Panc1 (cell line): ENCODE measurements at places on chromosomes 5 and 9. TPM values are rescaled to one million over a fixed set of nuclear protein-coding genes. Genes with fewer than 3 reads are reported as not detected.

- no peak for DNase-seq
These were observed 256.0 kb downstream of the DOCK8 start for GRCh38 chr9:470552-471194.

DNA sequence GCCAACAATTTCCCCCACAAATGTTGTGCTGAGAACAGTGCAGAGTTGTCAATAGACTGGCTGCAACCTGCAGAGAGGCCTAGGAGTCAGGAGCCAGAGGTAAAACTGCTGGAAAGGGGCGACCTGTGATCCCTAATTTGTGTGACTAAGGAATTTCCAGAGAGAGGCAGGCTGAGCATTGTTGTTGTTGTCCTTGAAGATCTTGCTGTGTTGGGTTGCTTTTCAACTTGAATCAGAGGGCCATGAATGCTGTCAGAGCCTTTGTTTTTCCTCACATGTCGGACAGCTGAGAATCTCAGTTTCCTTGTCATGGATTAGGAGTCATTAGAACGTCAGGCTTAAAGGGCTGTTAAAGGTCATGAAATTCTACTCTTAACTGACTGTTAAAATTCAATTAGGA lies 134.6 kb upstream of the ASTN2 start:
- DNase-seq: no peak

- no peak for DNase-seq
These were observed 44.6 kb upstream of the ALDH1A1 start for GRCh38 chr9:72997387-72997995.

- DNase-seq: no peak
These were observed 41.5 kb downstream of the UBE2R2 start for GRCh38 chr9:33858423-33858822.

DNA sequence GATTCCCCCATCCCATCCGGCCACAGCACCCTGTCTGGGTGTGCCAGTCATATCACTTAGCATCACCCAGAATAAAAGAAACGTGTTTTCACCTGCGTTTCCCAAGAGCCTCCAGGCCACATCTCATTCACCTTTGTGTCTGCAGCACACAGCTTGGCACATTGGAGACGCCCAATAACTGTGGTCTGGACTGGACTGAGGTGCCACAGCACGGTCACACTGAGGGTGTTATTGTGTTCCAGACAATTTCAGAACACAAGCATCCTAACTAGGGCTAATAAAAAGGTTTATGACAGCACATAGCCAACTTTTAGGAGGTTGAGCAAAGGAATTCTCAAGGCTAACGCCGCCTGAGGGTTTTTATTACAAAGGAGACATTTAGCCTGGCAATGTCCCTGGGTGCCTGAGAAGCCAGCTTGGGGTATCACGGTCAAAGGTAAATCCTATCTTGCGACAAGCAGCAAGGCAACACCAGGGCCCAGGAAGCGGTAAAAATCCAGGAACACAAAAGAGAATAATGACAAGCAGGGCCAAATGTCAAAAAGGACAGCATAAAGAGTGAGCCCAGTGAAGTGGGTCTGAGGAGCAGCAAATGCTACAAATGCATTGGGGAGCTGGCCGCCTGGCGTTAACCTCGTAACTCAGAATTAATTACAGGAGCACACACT lies 3.4 kb downstream of the EPB41L4B start:
- no peak for DNase-seq

GRCh38 chr5:79486116-79486515 lies 27.8 kb downstream of the HOMER1 start:
- no peak for DNase-seq

Gene AP3B1
- total RNA-seq: 55.4 TPM

GRCh38 chr9:95273369-95274022 lies 44.0 kb downstream of the FANCC start:
- no peak for DNase-seq

Gene CLIC3
- 6.2 TPM for total RNA-seq

Gene TDRD7
- 10.6 TPM for total RNA-seq

Gene F2RL1
- 65.9 TPM for total RNA-seq

Gene IFNA2
- total RNA-seq: not detected

- no peak for DNase-seq
These were observed 20.8 kb upstream of the LRRTM2 start for GRCh38 chr5:138895918-138896317.

- no peak for DNase-seq
These were observed 166.0 kb downstream of the ADAMTSL1 start for GRCh38 chr9:18639911-18640310.

GRCh38 chr9:134258332-134258731 lies 67.9 kb upstream of the RXRA start:
- DNase-seq: no peak

- DNase-seq: no peak
These were observed 179.3 kb downstream of the SLC12A2 start for GRCh38 chr5:128262911-128263310.

Gene KIF4B
- 0.10 TPM for total RNA-seq

DNA sequence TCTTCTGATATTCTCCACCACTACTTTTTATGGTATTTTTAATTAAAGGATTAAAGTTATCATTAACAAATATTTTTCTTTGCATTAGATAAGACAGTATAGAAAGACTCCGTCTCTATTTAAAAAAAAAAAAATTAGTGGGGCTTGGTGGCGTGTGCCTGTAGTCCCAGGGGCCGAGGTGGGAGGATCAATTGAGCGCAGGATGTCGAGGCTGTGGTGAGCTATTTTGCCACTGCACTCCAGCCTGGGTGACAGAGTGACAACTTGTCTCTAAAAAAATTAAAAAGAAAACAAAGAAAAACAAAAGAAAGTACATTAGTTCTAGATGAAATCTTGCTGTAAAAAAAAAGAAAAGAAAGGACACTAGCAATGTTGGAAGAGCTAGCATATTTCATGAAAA lies 97.4 kb upstream of the IL6ST start:
- no peak for DNase-seq

Gene FAT2
- total RNA-seq: not detected

GRCh38 chr5:14213813-14214585 lies 70.9 kb downstream of the TRIO start:
- no peak for DNase-seq

- DNase-seq: no peak
These were observed 687 bp upstream of the RPS23 start for GRCh38 chr5:82278711-82279370.

DNA sequence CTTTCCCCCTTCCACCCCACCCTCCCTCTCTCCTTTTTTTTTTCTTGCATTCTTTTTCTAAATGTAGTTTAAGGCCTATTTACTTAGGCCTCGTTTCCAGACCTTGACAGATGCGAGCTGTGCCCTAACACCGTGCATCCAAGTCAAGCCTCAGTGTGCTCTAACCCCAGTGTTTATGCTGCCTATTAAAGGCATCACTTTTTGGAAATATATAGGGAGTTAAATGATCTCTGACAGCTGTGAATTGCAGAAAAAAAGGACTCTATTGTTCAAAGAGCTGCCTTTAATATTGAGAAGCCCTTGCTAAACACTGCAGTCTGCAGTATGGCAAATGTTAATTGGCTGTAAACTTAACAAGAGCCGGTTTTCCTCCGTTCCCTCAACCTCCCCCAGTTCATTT lies 270.4 kb upstream of the TUT7 start:
- no peak for DNase-seq

DNA sequence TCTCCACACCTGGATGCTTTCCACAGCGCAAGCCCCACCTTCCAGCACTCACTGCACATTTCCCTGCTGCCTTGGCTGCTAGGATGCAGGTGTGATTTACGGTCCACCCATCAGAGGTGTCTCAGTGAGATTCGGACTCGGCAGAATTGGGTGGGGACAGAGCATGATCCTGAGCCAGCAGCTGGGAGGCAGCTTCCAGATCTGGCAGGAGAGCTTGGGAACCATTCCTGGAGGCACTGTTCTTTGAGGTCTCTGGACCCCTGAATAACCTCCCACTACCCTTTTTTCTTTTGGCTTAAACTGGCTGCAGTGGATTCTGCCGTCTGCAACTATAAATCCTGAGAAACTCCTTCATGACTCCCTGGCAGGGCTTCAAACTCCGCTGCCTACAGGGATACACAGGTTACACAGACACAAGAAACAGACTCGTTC lies 99.6 kb upstream of the PHYKPL start:
- DNase-seq: no peak

- no peak for DNase-seq
These were observed 13.2 kb downstream of the EPB41L4B start for GRCh38 chr9:109307380-109308240.

Gene GALT
- total RNA-seq: 42.5 TPM

DNA sequence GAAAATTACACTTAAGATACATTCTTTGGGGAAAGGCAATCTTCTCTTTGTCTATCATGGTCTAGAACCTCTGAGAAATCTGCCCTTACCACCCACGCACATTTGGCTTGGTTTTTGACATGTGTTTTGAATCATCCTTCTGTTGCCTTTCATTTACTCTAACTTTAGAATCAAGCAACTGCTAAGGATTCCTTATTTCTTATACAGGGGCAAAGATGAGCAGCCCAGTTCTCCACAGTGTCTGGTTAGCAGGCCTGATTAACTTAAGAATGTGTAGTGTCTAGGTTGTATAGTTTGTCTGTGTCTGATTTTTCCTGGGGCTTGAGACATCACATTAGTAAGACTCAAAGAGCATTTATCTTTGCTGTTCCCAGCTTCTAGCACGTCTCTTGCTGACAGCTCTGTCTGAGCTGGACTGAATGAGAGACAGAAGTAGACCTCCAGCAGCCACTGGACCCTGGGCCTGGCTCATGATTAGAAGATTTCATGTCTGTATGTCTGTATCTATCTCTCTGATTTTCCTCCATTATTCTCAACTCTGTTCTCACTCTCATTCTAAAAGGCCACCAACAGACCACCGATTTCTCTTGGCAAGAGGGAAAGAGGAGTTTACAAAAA lies 31.8 kb upstream of the PCA3 start:
- DNase-seq: no peak

Gene DDX4
- total RNA-seq: not detected

DNA sequence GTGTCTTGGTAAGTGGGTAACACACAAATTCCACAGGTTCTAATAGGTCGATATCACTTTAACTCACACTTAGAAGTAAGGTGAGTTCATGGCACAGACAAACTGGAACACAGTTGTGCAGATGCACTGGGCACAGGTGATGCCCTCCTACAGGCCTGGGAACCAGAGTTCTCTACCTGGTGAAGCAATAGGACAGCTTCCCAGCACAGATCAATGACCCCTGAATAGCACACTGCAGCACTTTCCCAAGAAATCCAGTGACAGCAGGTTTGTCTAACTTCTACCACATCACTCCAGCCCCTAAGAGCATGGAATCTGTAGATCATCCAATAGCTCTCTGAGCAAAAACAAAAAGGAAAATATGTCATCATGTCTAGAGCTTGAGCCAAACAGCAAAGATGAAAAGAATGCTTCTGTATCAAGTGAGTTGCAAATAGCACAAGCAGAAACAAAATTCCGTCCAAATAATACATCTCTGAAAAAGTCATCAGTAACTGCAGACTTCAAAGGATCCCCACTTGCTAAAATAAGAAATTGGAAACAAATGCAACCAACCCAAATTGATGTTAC lies 33.5 kb downstream of the MOCS2 start:
- no peak for DNase-seq

GRCh38 chr5:35458824-35459207 lies 158.8 kb upstream of the SPEF2 start:
- DNase-seq: no peak

Gene PIP5KL1
- 7.8 TPM for total RNA-seq

- DNase-seq: no peak
These were observed 263.4 kb downstream of the AUH start for GRCh38 chr9:91098203-91098850.

GRCh38 chr5:74169701-74170100 lies 470.8 kb downstream of the ENC1 start:
- no peak for DNase-seq

DNA sequence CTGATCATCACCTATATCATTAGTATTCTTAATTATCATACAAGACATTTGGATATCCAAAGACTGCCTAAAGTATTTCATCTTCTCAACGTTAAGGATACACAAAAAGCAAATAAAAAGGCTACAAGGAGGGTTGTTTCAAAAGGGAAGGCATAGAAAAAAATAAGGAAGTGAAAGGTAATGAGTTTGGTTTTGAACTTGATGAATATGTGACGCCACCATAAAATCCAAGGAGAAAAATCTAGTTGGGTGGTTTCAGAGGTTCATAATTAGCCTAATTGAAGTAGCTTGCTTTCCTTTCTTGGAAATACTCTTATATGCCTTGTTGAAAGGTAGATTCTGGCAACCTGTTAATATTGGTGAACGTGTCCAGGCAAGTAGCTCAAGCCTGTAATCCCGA lies 96.1 kb upstream of the SGCD start:
- no peak for DNase-seq

Gene PPP2CA
- total RNA-seq: 184 TPM

Gene PCA3
- not detected for total RNA-seq

Gene CARTPT
- total RNA-seq: not detected

DNA sequence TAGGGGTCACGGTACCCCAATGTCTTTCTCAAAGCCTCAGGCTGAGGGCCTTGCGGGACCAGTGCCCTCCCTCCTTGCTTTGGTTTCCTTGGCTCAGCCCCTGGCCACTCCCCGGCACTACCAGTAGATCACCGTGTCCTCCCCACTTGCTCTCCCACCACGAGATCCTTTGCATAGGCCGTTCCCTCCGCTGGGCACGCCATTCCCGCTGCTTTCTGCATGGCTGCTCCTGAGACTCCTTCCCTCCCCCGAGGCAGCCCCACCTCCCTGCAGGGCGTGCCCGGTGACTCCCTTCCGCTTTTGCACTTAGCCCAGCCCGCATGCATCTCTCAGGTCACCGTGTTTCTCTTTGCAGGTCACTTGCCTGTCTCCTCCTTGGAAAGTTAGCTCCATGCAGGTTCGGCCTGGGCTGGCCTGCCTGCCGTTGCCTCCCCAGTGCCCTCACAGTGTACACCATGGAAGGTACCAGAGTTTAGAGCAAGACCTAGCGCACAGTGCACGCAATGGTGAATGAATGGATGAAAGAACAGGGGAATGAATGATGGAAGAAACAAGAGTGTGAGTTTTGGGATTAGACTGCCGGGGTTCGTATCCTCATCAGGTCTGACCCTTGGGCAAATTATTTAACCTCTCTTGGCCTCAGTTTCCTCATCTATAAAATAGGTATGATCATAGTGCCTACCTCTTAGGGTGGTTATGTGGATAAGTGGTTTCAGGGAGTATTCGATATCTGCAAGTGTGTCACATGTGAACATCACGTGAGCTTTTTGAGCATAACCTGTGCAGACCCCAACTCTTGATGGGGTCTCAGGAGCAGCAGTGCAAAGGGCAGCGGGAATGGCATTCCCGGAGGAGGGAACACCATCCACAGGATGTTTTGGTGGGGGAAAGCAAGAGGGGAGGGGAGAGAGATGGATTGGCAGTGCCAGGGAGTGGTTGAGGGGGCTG lies 214.3 kb downstream of the C9orf50 start:
- no peak for DNase-seq

- DNase-seq: no peak
These were observed 2.8 kb downstream of the GBGT1 start for GRCh38 chr9:133160742-133161546.

Gene LTC4S
- total RNA-seq: 0.69 TPM

DNA sequence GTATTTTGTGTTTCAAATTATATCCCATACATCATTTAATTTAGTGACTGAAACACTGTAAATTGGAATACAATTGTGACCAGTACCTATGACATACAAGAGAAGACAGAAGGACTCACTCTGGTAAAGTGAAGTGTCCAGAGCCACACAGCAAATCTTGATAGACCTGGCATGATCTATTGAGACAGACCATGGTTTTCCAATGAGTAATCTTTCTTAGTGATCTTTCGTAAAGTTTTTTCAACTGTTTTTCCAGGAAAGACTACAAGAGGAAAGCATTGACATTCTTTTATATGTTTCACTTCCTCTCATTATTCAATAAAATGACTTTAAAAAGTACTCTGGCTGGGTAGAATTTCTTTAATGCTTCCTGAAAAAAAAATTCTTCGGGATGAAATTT lies 43.3 kb upstream of the ALDH1A1 start:
- DNase-seq: no peak

- no peak for DNase-seq
These were observed 36.7 kb downstream of the ANKH start for GRCh38 chr5:14834584-14835550.
